ENCODE measurements at places on chromosomes 1 and 21. TPM values are rescaled to one million over a fixed set of nuclear protein-coding genes. Genes with fewer than 3 reads are reported as not detected.

GJA4 gene
- polyA plus RNA-seq, result 10.0 TPM

CACNA1E gene
- 0.09 TPM for polyA plus RNA-seq

TNFAIP8L2 gene
- polyA plus RNA-seq, result 32.8 TPM

PRUNE1 gene
- 16.7 TPM for polyA plus RNA-seq

SAMSN1 gene
- polyA plus RNA-seq, result 40.4 TPM

OR10Z1 gene
- not detected for polyA plus RNA-seq

HOOK1 gene
- polyA plus RNA-seq, result 4.0 TPM

MAP10 gene
- 5.6 TPM for polyA plus RNA-seq

TMEM81 gene
- polyA plus RNA-seq, result 4.6 TPM

CFHR1 gene
- polyA plus RNA-seq, result 0.09 TPM

BMP8A gene
- polyA plus RNA-seq, result 0.02 TPM

DNA sequence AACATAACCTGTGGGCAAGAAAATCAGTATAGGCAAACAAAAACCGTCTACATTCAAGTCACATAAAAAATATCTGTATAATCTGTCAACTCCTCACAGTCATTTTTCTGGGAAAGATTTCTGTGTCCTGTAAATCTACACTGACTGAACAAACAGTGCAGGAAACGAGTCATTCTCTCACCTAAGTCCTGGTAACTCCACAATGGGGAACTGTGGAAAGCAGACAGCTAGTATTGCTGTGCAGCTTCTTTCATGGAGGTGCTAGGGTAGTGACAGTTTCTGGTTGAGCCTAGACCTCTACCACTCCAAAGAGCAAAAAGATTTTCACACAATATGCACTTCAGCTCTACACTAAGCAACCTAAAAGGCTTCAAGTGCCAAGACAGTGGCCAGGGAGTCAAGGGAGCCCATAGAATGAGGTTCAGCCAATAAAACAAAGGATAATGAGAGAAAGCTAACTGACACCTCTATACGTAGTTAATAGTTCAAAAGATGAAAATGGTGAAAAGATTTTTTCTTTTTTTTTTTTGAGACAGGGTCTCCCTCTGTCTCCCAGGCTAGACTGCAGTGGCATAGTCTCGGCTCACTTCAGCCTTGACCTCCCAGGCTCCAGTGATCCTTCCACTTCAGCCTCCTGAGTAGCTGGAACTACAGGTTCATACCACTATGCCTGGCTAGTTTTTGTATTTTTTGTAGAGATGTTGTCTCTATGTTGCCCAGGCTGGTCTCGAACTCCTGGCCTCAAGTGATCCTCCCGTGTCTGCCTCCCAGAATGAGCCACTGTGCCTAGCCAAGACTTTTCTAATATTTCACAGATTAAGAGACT lies 5.5 kb downstream of the PTP4A2 start:
- DNase-seq, result no peak

DNA sequence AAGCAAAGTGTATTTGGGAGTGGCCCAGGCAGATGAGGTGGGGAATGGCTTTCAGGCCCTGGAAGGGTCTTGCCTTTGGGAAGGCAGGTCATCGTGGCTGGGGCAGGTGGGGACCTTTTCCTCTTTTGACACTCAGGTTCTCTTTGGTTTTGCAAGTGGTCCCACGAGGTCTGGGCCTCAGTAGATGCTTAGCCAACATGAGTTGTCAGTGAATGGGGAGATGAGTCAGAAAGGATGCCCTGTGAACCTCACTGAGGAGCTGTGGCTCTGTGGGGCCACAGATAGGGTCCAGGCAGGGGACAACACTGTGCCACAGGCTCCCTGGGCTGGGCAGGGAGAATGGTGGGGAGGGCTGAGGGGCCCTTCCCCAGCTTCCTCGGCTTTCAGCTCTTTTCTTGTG lies 19.0 kb downstream of the ARHGEF10L start:
- DNase-seq, result no peak

- no peak for DNase-seq
Observed at GRCh38 chr1:94819238-94819944, 766 bp upstream of the SLC44A3 start.

- peak; percentile 59 for DNase-seq
Observed at GRCh38 chr1:166969074-166969677, 6.2 kb downstream of the ILDR2 start.

DNA sequence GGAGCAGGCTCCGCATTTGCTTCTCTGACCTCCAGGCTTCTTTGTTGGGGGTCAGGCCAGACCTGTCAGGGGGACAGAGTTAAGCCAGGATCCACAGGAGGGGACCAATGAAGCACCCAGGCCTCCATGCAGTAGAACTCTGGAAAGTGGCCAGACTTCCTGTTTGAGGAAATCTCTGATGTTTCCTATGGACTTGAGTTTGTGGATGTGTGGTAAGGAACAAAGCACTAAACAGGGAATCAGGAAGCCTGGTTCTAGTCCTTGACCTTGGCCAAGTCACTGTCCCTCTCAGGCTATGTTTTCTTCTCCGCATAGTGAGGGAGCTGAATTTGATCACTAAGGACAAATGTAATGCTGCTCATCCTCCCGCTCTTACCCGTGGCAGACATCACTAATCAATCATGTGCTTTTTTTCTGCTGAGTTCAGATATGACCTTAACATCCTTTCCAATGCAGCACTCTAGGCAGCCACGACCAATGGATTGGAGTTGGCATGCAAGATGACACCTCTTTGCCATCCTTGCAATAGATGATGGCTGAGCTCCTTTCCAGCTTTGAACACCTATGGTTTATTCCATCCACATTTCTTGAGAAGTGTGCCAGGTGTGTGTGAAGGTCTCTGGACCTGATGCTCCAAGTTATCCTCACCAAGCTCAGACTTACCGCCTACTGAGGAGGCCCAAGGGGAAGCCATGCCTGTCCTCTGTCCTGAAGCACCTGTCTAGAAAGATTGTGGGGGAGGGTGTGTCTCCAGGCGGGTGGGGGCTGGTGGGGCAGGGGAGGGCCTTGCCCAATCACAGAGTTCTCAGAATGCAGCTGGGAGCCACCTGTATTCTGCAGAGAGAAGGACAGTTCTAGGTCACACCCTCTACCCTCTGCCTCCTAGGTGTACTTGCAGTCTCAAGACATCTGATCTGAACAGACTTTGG lies 9.9 kb downstream of the SH2D2A start:
- DNase-seq, result no peak

DNA sequence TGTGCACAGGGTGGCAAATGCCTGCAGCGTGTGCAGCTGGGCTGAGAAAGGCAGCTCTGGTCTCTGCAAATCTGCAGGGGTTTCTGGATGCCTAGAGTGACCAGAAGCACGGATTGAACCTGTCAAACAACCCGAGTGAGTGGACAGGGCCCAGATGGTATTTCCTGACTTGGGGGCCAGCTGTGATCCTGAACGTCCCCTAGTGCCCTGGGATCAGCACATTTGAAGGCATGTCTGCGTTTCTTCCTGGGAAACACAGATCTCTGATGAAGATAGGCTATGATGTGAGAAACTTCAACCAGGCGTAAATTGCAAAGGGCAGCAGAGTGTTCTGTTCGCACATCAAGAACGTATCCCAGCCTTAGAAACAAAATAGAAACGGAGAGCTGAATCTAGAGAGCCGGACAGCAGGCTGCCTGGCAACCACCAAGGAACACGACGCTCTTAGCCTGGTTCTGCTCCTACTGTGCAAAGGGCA lies 163.1 kb downstream of the KCNJ6 start:
- no peak for DNase-seq

GRCh38 chr1:8040586-8040985 lies 14.5 kb upstream of the ERRFI1 start:
- DNase-seq, result no peak

DNA sequence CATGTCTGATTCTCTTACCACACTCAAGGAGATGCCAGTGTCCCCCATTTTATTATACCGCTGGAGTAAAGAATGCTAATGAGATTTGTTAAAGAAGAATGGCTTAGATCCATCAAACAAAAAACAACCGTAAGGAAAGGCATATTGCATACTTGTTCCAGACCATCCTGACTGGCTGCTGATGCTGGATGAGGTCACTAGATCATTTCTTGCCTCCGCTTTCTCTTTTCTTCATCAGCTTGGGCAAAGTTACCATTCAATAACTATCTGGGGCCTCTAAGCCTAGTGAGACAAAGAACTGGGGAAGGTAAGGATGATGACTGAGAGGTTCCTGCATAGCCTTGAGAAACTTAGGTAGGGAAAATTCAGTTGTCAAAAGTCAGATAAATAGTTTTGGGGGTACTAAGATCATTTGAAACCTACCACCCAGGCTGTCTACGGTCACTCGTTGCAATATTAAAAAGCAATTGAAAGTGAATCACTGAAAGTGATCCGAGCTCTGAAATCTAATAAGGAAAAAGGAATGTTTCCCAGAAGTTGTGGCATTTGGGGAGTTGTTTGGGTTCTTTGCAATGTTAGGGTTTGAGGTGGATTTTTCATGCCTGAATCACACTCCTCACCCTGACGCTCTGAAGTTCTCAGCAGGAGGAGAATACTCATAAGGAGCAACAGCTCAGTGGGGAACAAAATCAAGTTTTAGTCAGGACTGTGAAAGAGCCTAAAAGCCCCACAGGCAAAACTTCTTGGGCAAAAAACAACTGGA lies 176.8 kb downstream of the HHIPL2 start:
- no peak for DNase-seq

- DNase-seq, result no peak
Observed at GRCh38 chr1:48070396-48070750, 73.2 kb upstream of the TRABD2B start.

- no peak for DNase-seq
Observed at GRCh38 chr21:24375201-24375600, 1232.1 kb downstream of the MRPL39 start.

GRCh38 chr1:14699620-14700019 lies 101.1 kb downstream of the KAZN start:
- DNase-seq, result no peak

- no peak for DNase-seq
Observed at GRCh38 chr1:27931184-27931583, 3.6 kb upstream of the SMPDL3B start.

- DNase-seq, result no peak
Observed at GRCh38 chr1:3172431-3173380, 103.7 kb downstream of the PRDM16 start.

DNA sequence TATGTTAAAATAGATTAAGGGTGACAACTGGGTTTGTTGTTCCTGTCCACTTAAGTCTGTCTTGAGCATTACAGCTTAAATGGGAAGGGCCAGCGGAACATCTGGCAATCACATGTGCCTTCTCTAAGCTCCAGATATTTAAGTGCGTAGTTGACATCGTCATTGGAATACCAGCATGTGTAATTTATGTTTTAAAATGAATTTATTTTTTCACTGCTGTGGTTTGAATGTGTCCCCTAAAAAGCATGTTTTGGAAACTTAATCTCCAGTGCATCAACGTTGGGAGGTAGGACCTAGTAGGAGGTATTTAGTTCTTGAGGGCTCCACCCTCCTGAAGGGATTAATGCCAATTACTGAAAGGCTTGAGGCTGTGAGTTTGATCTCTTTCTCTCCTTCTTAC lies 13.4 kb downstream of the ZCCHC17 start:
- no peak for DNase-seq

DNA sequence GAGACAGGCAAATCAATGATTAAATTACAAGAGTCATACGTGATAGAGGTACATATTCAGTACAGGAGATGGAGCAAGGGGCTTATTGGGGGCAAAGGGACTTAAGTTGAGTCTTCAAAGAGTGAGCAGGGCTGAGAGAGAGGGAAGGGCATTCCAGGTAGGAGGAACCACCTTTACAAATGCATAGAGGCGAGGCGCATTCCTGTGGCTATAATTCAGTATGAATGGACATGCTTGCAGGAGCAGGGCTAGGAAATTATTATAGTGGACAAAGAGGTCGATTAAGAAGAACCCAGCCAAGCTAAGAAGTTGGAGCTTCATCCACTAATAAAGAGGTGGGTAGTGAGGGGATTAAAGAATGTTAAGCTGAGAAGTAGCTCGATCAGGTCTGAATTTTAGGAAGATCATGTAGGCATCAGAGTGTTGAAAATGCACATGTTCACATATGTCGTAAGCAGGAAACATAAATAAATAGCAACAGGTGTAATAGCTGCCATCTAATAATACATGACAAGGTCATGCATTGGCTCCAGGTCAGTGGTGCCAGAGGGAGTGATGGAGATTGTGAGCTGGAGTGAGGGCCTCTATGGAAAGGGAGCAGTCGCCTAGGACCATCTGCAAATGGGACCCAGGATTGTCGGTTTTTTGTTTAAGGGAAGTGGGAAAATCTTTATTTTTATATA lies 12.0 kb upstream of the HNRNPU start:
- no peak for DNase-seq

GRCh38 chr1:204420039-204421004 lies 8.7 kb upstream of the PPP1R15B start:
- DNase-seq, result no peak

- DNase-seq, result no peak
Observed at GRCh38 chr1:55980582-55980981, 598.8 kb downstream of the PLPP3 start.

GRCh38 chr1:240152611-240153297 lies 61.1 kb downstream of the FMN2 start:
- no peak for DNase-seq

- no peak for DNase-seq
Observed at GRCh38 chr1:56591909-56592308, 12.5 kb upstream of the PLPP3 start.

DNA sequence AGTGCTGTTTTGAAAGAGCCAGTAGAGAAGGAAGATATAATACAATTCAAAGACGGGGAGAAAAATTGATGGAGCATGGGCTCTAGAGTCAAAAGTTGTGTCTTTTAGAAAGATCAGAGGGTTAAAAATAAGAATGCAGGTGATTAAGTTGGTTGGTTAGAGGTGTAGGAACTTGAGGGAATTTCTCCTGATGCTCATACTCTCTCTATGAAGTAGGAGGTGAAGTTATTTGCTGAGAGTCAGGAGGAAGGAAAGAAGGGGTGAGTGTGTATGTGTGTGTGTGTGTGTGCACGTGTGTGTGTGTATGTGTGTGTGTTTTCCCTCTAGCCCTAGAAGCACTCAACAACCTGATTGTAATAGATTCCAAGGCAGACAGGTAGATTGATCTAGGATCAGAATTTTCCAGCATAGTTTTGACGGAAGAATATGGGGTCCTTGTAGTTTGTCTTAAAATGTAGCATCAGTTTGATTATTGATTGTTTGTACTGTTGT lies 88.3 kb upstream of the MACF1 start:
- no peak for DNase-seq

All from thymus (tissue), 14 donors.